Immature natural killer cell (primary cell): ENCODE measurements at places on chromosomes 2 and 18.

DNA sequence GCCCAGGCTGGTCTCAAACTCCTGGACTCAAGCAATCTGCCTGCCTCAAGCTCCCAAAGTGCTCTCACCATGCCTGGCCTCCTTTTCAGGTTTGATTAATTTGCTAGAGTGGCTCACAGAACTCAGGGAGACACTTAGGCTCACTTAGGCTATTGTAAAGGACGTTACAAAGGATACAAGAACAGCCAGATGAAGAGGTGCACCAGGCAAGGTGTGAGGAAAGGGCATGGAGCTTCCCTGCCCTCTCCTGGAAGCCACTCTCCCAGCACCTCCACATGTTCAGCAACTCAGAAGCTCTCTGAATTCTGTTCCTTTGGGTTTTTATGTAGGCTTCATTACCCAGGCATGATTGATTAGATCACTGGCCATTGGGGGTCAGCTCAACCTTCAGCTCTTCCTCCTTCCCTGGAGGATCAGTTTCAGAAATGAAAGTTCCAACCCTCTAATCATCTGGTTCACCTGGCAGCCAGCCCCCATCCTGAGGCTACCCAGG is 78.7 kb upstream of the RGPD5 start:
- DNase-seq = no peak

- no peak for DNase-seq
Measured at GRCh38 chr2:238434846-238435751, 8.4 kb downstream of the ASB1 start.

DNA sequence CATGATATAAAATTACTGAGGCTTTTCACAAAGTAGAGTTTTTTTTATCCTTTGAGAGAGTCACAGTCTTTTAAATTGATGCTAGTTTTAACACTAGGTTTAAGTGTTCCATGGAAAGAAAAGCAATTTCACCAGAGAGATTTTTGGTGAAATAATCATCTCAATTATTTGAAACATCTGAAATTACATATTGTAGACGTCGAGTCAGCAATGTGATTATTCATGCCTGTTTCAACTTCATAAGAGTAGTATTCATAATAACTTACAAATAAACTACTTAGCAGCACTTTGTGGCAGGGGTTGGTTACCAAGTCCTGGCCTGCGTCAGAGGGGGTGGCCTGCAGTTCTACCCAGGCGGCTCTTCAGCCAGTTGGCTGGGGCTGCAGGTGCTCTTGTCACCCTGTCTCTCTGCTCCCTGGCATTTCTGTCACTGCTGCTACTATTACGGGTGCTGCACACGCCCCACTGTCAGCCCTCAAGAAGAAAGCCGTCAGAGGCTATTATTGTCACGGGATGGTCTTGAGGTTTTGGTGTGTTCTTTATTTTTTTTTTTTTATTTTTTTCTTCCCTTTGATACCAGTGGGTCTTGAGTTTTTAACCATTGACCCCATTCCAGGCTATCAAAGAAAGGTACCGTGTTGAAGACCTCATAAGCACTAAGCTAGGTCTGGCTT is 50.4 kb downstream of the MALT1 start:
- peak; percentile 61 for DNase-seq

DNA sequence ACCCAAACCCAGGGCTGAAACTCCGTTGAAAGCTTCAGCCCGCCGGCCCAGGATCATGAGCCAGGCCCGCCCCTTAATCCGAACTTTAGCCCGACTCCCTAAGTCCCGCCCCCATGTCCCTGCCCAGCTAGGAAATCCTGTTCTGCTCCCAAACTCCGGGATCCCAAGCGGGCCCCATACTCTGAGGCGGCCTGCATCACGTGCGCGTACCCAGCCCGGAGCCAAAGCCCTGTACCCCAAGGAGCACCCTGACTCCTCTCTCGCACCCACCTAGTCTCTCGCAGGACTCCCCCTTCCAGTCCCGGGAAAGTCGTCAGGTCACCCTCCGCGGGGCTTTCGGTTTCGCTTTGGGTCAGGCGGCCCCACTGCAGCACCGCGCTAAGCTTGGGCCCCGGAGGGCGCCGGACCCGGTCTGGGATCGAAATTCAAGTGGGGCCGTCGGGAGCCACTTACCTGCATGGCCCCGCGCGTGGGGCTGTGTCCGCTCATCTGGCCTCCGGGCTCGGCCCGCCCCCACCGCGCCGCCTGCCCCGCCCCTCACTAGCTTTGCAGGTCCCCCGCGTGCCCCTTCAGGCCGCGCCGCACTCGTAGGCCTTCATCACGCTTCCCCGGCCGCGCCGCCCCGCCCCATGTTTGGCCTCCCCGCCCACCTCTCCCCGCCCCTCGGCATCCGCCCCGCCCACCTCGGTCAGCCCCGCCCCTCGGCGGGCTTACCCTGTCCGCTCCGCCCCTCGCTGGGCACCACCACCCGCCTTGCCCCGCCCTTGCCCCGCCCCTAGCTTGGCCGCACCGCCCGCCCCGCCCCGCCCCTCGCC is at the start of gene DNPEP:
TSS of gene DNPEP (minus strand) at position 607 of the 815 bp plus-strand sequence. CDS start at position 489, 118 bp downstream.
- DNase-seq = peak; percentile 87

DNA sequence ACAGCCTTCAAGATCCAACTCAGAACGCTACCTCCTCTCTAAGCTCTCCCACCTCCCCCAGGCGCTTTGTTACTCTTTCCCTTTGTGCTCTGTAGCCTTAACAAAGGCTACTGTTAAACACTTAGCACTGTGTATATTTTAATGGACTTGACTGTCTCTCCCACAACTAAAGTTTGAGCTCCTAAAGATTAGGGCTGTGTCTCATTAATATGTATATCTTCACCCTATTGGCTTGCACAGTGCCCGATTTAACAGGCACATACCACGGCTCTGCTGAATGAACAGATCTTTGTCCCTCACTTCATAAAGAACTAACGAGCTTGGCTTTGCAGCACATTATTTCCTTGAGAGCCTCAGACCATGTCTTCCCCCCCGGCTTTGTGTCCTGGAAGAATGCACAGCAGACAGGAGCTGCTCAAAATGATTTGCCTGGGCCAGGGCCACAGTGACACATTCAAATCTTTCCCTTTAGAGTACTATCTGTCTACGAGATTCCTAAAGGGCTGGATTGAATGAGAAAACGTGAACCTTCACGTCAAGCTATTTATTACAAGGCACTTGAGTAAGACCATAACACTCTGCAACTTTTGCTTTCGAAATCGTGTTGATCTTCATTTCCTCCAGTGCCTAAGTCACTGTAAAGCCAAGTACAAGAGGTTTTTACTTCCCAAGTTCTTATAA is 22.1 kb downstream of the ABHD3 start:
- peak; percentile 55 for DNase-seq

GRCh38 chr18:47931718-47932103 is 1.3 kb upstream of the SMAD2 start:
- DNase-seq = no peak

DNA sequence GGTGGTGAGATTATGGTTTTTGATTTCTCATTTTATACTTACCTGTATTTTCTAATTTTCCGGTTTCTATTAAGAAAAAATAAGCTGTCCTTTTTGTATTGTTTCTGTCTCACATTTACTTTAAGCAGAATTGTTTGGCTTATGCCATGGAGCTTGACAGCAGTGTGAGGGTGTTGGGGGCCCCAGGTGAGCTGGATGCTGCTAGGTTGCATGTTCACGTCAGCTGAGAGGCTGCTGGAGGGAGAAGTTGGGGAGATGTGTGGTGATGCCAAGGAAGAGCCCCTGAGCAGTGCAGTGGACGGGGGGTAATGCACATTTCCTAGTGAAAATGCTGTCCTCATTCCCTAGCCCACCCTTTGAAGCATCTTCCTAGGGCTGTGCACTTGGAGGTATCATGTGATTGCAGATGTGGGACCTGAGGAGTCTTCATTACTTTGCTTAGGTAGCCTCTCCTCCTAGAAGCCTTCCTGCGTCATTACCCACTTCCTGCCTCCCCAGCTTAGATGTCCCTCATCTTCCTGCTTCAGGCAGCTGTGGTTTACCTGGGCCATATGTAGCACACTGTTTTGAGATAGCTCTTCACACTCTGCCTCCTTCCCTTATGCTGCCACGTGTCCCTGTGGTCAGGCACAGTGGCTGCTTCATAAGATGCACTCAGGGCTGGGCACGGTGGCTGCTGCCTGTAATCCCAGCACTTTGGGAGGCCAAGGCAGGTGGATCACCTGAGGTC is 16.2 kb downstream of the ATG16L1 start:
- DNase-seq = peak; percentile 83

DNA sequence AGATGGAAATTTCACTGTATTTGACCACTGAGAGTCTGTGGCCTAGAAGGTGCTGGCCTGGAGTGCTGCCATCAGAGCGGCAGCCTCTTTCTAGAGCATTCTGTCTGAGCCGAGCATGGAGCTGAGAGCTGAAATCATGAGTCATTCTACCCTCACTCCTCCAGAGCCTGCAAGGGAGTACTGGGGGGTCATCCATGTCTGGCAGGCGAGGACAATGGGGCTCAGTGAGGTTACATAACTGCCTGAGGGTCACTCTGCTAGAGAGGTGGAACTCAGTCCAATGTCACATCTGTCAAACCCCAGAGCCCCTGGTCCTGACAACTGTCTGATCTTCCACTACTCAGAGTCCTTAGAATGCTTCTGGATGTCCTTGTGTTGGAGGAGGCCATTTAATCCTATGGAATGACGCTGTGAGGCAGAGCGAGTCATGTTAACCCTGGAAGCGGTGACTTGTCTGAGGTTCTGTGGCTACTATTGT is 65.3 kb downstream of the HAUS1 start:
- DNase-seq = no peak

DNA sequence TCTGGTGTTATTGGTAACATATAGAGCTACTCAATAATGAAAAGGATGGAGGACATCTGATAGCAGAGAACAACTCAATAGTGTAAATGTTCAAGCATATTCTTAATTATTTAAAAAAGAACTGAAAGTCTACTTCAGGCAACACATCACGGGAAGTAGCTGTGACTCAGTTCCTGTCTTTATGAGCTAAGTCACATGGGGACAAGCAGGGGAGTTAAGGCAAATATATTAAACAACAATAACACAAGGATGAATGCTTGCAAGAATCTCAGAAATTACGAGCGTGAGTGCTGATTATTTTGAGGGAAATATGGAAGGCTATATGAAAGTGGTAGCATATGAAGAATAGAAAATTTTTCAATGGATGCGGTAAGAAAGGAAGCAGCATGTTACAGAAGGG is 4.0 kb upstream of the HNMT start:
- no peak for DNase-seq

DNA sequence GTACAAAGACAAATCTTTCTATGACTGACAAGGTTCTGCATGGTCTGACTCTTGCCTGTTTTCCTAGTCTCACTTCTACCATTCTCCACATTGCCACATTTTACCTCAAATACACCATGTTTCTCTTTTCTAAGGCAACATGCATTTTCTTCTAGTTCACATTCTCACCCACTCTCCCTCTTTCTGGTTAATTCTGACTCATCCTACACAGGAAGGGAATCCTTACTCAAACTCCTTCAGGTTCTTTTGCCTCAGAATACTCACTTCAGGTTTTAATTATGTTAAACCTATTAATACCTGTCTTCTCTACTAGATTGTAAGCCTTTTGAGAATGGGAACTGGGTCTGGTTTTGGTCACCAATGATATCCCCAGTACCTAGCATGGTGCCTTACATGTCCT is 47.2 kb downstream of the MAP2 start:
- DNase-seq = no peak

DNA sequence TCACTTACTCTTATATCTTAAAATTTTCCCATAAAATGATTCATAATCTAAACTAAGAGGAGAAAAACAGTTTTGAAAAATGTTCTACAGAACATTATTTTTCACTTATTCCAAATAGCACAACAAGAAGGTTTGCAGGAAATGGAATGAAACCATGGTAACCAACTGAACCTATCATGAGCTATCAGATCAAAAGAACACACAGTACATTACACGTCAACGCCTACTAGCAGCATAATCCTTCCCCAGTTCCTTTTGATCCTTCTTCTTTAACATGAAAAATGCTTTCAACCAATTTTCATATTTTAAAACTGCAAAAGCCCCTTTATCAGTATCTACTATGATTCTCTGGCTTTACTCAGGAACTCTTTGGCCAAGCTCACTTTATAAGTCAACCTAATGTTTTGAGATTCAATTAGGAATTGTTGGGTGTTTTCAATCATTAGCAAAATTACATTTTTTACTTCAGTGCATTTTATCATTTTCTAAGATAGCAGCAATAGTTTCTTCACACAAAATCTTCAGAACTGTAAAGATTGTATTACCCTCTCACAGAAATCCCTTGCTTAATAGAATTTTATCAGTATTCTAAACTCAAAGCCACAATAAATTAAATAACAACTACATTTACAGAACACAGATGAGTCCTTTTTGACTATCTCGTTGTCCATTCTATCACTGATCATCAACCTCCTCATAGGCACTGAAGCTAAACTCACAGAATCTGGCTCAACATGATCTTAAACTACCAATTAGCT is 102.5 kb downstream of the CHN1 start:
- no peak for DNase-seq

- DNase-seq = no peak
Measured at GRCh38 chr18:65235966-65236624, 514.7 kb upstream of the CDH7 start.

GRCh38 chr2:197256021-197256420 is 54.6 kb downstream of the ANKRD44 start:
- DNase-seq = no peak

DNA sequence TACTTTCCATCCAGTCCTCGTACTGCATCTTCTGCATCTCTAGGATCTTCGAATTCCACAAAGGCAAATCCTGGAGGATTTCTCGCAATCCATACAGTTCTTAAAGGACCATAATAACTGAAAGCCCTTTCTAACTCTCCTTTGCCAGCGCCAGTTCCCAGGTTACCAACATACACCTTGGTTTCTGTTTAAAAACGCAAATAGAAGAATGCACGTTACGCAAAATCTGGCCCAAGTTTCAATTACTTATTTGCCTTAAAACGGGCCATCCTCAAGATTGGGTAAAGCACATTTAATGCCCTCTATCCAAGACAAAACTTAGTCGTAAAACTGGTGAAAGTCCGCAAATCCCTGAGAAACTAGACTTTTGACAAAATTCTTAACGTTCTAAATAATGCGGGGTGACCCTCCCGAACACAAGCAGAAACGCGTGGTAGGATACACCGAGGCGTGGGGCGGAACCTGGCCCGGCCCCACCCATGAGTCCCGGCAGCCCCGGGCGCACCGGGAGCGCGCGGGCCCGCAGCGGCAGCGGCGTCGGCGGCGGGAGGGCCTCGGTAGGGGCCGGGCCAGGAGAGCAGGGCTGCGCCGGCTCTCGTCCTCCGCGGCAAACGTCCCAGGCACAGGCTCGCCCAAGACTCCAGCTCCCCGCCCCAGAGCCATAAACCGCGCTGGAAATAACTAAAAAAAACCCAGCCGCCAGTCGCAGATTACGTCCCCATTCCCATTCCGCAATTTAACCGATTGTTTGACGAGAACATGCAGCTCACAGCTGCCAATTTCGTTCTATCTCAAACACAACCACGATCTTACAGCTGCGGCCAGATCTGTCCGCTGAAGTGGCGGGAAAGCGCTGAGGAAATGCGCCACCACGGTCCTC is 910 bp downstream of the SRSF7 start:
- DNase-seq = no peak

GRCh38 chr18:33355756-33356155 is 84.8 kb downstream of the CCDC178 start:
- DNase-seq = no peak

DNA sequence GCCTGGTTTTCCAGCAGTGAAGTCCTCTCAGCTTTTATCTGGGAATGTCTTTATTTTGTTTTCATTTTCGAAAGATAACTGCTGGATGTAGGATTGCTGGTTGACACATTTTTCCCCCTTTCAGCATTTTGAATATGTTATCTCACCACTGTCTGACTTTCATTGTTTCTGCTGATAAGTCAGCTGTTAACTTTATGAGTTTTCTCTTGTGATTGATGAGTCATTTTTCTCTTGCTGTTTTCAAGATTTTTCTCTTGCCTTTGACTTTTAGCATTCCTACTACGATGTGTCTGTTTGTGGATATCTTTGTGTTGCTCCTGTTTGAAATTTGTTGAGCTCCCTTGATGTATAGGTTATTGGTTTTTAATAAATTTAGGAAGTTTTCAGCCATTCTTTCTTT is 85.5 kb downstream of the AGPS start:
- DNase-seq = no peak
